Activated CD8-positive, alpha-beta memory T cell treated with anti-CD3 and anti-CD28 coated beads for 4 hours (primary cell): ENCODE measurements at places on chromosomes 5 and 9.

DNA sequence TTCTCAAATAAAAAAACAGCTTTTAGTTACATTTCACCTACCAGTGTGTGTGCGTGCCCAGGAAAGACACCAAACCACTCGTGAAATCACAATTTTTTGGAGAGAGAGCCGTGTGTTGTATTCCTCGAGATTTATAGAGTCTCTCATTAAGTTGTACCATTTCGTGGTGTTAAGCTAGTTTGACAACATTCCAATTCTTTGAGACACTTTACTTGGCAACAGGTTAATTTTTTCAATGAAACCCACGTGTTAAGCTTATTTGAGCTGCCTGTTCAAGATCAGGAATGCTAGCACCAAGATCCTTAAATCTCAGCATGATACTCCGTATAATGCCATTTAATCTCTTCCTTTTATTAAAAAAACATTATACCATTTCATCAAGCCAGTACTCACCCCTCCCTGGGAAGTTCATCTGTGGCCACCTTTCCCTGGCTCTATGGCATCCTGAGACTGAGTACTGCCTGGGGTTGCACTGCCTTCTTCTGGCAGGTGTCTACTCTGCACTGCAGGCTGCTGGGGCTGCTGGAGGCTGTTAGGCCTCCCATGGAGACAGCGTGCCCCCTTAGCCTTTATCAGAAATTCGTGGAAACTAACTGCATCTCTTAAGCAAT, 143.7 kb downstream of the ARHGAP26 start:
- DNase-seq, result no peak

GRCh38 chr5:170892196-170892595, 30.4 kb downstream of the RANBP17 start:
- DNase-seq, result no peak

GRCh38 chr5:159504106-159504856, 174.0 kb upstream of the IL12B start:
- DNase-seq, result no peak

DNA sequence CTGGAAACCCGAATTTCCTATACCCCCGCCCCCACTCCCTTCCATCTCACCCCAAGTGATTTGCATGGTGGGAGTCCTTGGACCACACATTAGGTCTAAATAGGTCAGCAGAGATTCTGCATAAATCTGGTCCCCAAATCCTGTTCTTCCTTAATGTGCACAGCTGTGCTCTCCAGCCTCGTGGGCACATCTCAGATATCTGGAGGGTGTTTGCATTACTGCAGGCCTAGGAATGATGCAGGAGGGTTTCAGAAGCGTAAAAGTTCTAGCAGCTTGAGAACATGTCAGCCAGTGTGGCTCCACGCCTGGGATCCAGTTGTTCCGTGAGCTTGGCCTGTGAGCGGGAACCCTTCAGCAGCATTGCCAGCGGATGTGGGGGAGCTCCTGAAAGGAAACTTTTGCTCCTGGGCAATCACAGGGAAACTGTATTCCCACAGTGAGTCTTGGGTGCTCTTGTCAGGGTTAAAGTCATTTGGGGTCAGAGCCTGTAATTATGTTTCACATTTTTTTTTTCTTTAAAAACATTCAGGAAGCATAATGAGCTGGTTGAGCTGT, 12.9 kb downstream of the ARHGAP26 start:
- no peak for DNase-seq

DNA sequence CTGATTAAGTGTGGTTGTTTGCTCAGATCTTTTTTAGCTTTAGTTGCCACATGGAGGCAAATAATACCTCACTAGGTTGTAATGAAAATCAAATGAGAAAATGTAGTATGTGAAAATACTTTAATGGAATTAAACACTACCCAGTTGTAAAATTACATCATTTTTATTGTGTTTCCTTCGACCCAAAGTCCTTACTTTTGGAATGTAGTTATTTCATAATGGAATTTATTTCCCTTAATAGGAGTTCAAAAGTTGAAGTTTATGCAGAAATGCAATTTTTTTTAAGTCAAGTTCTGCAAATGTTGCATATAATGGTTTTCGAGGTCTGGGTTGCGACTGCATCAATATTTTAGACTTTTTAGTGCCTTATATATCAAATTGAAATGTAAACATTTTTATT, 31.0 kb downstream of the TNPO1 start:
- no peak for DNase-seq

GRCh38 chr9:78242041-78242440, 6.2 kb downstream of the CEP78 start:
- DNase-seq, result no peak

DNA sequence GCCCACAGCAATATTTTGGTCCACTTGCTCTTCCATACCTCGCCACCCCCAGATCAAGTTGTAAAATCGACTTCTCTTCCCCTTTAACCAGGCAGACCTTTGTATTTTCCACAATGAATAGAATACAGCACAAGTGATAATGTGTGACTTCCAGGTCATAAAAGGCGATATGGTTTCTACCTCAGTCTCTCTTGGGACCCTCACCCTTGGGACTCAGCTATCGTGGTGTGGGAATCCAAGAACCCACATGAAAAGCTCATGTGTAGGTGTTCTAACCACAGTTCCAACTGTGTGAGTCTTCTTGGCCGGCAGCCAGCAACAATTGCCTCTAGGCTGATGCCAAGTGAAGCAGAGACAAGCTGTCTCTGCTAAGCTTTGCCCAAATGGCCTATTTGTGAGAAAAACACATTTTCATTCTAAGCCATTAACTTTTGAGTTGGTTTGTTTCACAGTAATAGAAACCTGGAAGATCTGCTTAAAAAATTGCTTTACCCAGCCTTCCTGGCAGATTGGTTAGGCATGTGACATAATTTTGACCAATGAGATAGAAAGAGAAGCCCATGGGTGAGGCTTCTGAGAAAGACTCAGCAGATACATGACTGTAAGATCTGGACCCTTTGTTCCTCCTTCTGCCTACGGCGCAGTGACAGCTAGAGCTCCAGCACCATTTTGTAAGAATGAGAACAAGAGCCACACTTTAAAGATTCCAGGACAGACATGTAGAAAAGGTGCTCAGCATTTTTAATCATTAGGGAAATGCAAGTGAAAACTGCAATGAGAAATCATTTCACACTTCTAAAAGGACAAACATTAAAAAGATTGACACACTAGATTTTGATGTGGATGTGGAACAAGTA, 18.3 kb upstream of the MLLT3 start:
- DNase-seq, result no peak

DNA sequence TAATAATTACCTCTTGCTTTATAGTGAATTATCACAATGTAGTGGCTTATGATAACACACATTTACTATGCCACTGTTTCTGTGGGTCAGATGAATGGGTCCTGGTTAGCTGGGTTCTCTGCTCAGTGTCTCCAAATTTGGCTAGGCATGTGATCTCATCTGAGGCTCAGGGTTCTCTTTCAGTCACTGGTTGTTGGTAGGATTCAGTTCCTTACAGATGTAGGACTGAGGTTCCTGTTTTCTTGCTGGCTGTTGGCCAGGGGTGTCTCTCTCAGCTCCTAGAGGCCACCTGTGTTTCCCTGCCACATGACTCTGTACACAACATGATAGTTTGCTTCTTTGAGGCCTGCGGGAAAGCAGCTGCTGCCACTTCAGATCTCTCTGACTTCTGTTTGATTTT, 7.1 kb downstream of the NFX1 start:
- DNase-seq, result no peak

DNA sequence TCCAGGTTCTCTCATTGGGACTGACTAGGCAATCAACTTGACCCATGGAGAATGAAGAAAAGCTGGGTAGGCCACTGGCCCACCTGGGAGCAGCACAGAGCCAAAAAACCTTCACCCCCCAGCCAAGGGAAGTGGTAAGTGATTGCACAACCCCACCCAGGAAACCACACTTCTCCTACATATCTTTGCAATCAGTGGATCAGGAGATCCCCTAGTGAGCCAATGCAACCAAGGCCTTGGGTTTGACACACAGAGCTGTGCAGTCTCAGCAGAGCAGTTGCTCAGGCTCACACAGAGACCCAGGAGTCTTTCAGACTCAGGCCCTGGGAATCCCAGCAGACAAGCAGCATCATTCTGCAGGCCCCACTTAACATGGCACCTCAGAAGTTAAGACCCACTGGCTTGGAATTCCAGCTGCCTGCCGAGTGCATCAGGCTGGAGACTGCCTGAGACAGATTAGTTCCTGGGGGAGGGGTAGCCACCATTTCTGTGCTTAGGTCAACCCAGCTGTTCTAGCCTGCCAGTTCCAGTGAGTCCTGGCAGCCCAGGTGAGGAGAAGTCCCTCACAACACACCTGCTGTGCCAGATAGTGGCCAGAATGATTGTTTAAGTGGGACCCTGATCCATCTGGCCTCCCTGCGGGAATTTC, 136.4 kb downstream of the SAXO1 start:
- DNase-seq, result no peak

- DNase-seq, result no peak
These were observed 274.2 kb upstream of the DAB2 start for GRCh38 chr5:39698838-39699560.

DNA sequence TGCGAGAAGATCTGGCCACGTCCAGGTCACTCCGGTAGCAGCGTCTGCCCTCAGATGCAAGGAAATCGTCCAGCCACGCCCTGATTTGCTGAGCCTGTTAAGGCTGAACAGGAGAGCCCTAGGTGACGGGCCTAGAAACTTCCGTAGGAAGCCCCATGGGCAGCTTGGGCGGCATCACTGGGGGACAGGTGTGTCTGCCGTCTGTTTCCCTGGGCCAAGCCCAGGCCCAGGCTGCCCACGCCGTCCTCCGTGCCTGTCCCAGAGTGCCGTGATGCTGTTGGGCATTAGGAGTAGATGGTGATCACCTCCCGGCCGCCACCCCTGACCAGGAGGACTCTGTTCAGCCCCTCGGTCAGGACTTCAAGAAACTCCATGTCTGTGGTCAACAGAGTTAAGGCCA, 43.5 kb downstream of the NKD2 start:
- DNase-seq, result no peak

GRCh38 chr5:16489322-16489791, 23.8 kb upstream of the ZNF622 start:
- no peak for DNase-seq

- no peak for DNase-seq
These were observed 125.9 kb upstream of the FOXD4L5 start for GRCh38 chr9:65410926-65411325.

GRCh38 chr9:8262625-8263622, 463.3 kb upstream of the DMAC1 start:
- no peak for DNase-seq

GRCh38 chr9:109176963-109177362, 9.9 kb upstream of the FRRS1L start:
- DNase-seq, result no peak

DNA sequence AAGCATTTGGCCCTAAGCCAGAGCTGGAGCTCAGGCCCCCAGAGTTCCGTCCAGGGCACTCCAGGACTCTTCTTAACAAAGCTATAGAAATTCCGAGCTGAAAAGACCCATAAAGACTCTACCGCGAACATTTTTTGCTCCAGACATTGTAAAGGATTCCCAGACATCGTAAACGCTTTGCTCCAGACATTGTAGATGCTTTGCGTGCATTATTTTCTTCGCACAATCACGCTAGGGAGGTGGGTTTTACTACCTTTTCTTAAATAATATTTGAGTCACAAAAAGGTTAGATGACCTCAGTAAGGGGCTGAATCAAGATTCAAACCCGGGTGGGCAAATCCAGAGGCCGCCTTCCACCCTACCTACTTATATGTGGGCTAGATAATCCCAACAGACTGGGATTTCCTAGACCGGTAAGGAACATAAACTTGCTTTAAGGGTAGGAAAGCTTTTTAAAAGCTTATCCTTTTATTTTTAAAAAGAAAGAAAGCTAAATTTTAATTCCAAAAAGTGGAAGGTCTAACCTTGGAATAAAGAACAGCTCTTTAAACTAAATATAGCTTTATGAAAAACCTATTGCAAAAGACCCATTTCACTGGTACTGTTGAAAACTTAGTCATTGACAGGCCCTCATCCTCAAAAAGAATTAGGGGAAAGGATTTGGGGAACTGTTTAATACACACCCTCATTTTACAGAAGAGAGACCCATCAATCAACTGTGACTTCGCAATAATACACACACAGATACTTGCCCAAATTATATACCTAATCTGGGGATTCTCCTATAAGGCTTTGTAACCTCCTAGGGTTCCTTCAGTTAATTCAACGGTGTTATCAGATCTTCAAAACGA, 822 bp upstream of the TNIP1 start:
- no peak for DNase-seq

DNA sequence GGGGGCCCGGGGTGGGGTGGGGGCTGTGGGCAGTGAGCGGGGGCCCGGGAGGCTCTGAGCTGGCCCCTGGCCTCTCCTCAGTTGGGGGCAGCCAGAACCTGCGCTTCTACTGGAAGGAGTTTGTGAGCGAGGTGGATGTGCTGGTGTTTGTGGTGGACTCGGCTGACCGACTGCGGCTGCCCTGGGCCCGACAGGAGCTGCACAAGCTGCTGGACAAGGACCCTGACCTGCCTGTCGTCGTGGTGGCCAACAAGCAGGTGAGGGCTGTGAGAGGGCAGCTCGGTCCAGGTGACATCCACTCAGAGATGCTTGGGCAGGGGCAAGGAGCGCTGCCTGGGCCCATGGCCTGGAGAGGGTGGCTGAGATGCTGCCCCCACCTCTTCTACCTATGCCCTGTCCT, 3.4 kb downstream of the ARL10 start:
- DNase-seq, result no peak

DNA sequence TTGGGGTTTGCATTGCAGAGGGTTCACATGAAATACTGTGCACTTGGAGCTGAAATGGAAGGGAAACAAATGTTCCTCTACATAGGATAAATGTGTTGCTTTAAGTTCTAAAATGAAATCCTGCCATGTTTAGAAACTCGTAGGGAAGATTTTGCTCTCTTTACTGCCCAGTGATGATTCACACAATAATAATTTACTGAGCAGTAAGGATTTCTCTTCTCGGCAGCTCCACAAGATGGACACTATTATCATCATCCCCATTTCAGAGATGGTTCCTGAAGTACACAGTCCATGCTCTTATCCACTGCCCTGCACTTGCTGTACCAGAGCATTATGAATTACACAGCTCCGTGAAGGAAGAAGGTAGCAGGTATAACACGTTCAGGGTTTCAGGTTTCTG, 4.1 kb downstream of the HACD4 start:
- DNase-seq, result no peak

DNA sequence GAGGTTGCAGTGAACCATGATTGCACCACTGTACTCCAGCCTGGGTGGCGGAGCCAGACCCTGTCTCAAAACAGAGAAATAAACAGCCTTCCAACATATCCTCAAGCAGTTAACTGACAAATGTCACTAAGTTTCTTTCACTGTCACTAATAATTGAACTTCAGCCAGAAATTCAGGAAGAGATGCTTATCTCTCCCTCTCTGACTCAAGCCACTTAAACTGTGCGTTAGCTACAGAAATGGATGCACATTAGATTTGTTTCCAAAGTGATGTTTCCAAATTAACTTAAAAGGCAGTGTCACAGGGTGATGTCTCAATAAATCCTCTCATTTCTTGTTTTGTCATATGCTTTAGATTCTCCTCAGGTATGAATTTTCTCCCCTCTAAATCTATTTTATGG, 164.9 kb downstream of the KDM4C start:
- no peak for DNase-seq

GRCh38 chr9:87290241-87291052, 207.2 kb upstream of the DAPK1 start:
- DNase-seq, result no peak
